K562 (cell line): ENCODE measurements at places on chromosomes 5 and 9.

DNA sequence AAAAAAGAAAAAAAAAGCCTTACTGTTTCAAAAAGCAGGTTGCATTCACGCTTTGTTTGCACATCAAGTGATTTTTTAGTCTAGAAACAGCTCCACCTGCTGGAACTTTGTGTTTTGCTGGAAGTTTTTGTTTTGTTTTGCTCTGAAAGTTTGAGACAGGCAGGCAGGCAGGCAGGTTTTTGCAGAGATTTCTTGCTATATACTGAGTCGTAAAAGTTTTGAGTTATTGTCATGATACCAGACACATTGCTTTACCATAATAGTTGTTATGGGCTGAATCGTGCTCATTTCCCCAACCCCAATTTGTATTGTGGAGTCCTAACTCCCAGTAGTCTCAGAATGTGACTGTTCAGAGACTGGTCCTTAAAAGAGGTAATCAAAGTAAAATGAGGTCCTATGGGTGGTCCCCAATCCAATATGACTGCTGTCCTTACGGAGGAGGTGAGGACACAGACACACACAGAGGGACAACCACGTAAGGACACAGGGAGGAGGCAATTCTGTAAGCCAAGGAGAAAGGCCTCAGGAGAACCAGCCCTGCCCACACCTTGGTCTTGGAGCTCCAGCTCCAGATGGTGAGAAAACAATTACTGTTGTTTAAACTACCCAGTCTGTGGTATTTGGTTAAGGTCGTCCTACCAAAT, 20.9 kb downstream of the OR2Y1 start:
- DNase-seq = peak; percentile 50
- no peaks in the 10 kb centered on the region for H3K4me1 ChIP-seq
- H3K4me3 ChIP-seq = no peak overlapping the region
- H3K27ac ChIP-seq = no peak overlapping the region

DNA sequence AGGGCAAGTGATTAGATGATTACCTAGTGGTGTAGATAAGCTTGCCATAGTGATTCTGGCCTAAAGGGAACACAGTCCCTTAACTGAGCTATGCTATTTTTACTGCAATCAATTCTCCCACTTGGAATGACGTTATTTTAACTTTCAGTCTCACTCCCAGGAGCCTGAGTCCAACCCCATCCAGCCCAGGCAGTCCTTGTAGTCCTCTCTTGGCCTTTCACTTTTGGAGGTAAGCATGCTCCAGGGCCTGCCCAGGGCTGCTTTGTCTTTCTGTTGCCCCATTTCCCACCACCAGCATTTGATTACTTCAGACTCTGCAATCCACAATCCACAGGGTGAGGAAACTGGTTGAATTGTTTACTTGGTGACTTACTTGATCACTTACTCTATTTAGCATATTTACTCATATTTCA, 233.0 kb downstream of the CD180 start:
- no peak overlapping the region for H3K27ac ChIP-seq
- no peaks in the 10 kb centered on the region for H3K36me3 ChIP-seq
- no peaks in the 10 kb centered on the region for H3K4me1 ChIP-seq
- no peak overlapping the region for H3K4me3 ChIP-seq

DNA sequence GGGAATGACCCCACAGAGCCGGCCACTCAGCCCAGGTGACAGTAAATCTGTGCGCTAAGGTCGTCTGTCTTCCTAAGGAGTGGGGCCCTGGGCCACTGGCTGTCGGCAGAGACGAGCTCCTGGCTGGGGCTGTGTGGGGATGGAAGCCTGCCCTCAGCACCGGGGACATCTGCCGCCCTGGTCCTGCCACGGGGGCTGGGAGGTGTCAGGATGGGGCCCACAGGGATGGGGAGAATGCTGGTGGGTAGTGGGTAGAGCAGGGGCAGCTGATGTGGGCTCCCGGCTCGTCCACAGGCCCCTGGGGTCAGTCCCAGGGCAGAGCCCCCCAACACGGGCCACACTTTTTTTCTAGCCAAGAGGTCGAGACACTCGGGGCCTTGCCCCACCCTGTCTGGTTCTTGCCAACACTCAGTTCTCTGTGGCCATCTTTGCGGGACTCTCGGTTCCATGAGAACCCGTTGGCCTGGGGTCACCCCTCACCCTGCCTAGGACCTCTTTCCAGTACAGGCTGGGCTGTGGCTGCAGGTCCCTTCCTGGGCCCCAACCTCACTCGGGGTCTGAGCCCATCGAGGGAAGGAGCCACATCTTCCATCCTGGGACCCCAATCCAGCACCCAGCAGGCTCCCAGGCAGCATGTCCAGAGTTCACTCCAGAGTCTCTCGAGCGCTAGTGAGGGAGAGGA, 45.0 kb downstream of the DBH start:
- H3K4me3 ChIP-seq = no peak overlapping the region
- peaks cover 82% of the 10 kb centered on the region for H3K27me3 ChIP-seq
- H3K36me3 ChIP-seq = no peaks in the 10 kb centered on the region
- peaks cover 5% of the 10 kb centered on the region; the same call in 1 of the 2 replicates for H3K4me1 ChIP-seq
- DNase-seq = no peak
- H3K27ac ChIP-seq = no peak overlapping the region

DNA sequence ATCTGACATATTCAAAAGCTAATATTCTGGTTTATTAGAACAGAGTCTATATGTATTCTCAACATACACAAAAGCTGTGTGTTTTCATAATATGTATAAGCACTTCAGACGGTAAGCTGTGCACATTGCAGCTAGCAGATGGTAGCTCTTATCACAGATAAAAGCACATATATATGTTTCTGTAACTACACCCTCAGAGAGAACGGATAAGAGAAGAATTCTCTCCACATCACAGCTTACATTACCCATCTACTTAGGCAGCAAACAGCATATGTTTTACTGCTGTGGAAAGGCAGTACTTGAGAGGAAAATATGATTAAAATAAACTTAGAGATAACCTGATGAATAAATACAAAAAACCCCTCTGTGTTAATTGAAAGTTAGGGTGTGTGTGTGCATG, 450.9 kb upstream of the ZNF608 start:
- no peaks in the 10 kb centered on the region for H3K4me1 ChIP-seq
- no peak for DNase-seq
- H3K36me3 ChIP-seq = no peaks in the 10 kb centered on the region
- no peaks in the 10 kb centered on the region for H3K27me3 ChIP-seq

GRCh38 chr9:111038331-111039230, at the start of gene LPAR1:
Gene LPAR1, minus strand, starts transcription at chr9:111038470. Its CDS starts 66,353 bp downstream, at chr9:110972117.
- no peak within 1 kb of the TSS for H3K4me3 ChIP-seq
- no peaks in the 10 kb centered on the region for H3K27me3 ChIP-seq
- no peak within 1 kb of the TSS for H3K27ac ChIP-seq
- DNase-seq = no peak

- no peak for DNase-seq
- H3K4me3 ChIP-seq = no peak overlapping the region
- no peaks in the 10 kb centered on the region for H3K27me3 ChIP-seq
- H3K4me1 ChIP-seq = no peaks in the 10 kb centered on the region
- H3K27ac ChIP-seq = no peak overlapping the region
- H3K36me3 ChIP-seq = peaks cover 8% of the 10 kb centered on the region; the same call in 2 of the 3 replicates
These were observed 50.4 kb downstream of the CERT1 start for GRCh38 chr5:75460942-75461610.

DNA sequence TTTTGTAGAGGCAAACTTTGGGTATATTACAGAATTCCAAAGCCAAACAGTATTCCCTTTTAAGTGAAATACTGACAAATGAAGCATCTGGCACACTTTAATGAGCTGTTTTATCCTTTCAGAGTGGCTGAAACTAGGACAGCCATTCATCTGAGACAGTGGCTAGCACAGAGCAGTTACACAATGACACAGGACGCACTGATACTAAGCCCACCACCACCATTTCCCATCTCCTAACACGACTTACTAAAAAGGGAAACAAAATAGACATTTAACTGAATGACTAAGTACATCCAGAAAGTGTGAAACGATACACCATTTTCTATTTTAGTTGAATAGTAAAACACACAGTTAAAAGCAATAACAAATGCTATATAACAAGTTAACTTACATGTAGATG, 120.4 kb upstream of the RETREG1 start:
- 0 out of 2 replicates have a peak, but pooled peaks cover 14% of the 10 kb centered on the region for H3K27me3 ChIP-seq
- H3K4me1 ChIP-seq = no peaks in the 10 kb centered on the region
- H3K27ac ChIP-seq = no peak overlapping the region
- DNase-seq = no peak
- no peak overlapping the region for H3K4me3 ChIP-seq

- DNase-seq = peak; percentile 71
- no peaks in the 10 kb centered on the region for H3K36me3 ChIP-seq
- H3K4me3 ChIP-seq = no peak overlapping the region
- H3K27ac ChIP-seq = no peak overlapping the region
- no peaks in the 10 kb centered on the region; the same call in 2 of the 3 replicates for H3K27me3 ChIP-seq
- peaks cover 26% of the 10 kb centered on the region for H3K4me1 ChIP-seq
These were observed 11.3 kb upstream of the GRHPR start for GRCh38 chr9:37410969-37411785.
